ENCODE measurements at places on chromosomes 13 and 19.

- DNase-seq = no peak
These were observed 162.9 kb upstream of the NBEA start for GRCh38 chr13:34779171-34779570.

GRCh38 chr19:56116606-56117005 is 4.5 kb downstream of the ZNF787 start:
- no peak for DNase-seq

GRCh38 chr13:102648046-102648445 is 46.8 kb downstream of the METTL21C start:
- no peak for DNase-seq

DNA sequence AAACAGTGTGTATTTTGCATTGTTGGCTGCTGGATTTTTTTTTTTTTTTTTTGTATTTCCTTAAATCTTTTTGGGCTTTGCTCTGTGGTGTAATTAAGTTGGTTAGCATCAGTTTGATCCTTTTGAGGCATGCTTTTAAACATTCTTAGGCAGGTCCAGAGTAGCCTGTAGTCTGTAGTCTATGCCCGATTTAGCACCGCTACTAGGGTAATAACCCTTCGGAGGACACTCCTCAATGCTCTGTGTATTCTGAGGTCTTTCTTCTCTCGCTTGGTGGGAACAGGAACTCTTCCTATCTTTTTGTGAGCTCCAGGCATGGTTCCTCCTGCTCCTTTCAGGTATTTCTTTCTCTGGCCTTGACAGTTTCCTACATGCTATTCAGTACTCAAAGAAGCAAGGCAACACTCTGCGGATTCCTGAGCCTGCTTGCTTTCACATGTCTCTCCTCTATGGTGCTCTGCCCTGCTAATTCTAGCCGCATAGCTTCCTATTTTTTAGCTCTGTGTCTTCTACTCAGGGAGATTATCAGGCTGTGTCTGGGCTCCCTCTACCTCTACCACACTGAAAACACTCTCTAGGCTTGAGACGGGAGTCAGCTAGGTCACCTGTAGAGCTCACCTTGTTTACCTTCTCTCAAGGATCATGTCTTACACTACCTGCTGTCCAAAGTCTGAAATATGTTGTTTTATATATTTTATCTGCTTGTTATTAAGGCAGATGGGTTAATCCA is 195.1 kb downstream of the NDFIP2 start:
- no peak for DNase-seq

- DNase-seq = no peak
These were observed 160.4 kb downstream of the ZIC5 start for GRCh38 chr13:99811067-99811700.

Measured in stimulated activated CD4-positive, alpha-beta T cell treated with anti-CD3 and anti-CD28 coated beads, Interleukin-1b, Interleukin-23, amount 100 ng/mL, for 4 hours (primary cell).